ENCODE measurements at places on chromosomes 13 and 19.

DNA sequence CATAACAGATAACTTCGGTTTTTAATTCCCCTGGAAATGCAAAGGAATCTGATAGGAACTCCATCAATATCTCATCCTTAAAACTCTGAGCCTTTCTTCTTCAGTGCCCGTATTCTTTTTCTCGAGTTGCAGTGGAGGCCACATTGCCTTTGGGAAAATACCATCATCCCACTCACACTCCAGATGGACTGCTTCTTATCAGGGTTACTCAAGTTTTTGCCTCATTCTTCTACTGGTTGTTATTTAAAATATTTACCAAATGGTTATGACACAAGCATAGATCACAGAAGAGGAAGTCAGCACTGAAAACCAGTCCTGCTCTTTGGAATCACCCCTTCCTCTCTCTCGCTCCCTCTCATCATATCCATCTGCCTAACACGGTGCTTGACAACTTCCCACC, 1020.5 kb upstream of the SLC10A2 start:
- no peak for DNase-seq

- DNase-seq, result no peak
These were observed 362.4 kb downstream of the KCTD12 start for GRCh38 chr13:76523740-76524340.

DNA sequence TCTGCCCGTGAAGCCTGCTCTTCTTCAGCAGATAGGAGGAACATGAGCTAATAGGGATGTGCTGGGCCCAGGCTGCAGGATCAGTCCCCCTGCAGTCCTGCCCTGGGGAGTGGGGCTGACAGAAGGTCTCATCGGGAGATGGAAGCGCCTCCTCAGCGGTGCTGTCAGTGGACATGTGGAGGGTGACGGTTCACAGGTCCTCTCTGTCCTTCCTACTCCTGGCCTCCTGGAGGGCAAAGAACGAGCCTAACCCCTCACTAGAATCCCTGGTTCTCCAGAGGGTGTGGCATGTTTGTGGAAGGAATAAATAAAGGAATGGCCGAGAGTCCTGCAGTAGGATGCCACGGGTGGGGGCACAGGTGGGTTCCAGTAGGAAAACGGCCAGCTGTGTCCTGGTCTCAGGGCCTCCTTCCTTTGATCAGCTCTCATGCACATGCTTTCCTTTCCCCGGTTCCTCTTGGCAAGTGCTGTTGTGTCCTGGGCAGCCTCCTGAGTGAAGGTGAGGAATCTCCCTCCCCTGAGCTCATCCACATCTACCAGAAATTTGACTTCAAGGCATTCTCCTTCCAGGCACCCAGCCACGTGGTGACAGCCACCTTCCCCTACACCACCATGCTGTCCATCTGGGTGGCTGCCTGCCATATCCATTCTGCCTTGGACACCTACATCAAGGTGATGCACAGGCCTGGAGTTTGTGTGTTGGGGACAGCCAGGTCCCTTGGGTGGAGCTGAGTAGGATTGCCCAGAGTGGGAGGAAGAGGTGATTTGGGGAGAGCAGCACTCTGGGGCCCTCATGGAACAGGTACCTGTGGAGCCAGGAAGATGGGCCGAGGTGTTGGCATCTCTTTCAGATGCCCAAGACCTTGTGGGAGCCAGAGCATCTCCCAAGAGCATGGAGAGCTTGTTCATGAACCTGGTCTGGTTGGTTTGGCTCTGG, 28.6 kb upstream of the ZNF492 start:
- DNase-seq, result no peak

GRCh38 chr13:33639626-33640080, 178.3 kb upstream of the RFC3 start:
- DNase-seq, result peak; percentile 39

GRCh38 chr13:64546371-64546770, 2683.8 kb downstream of the PCDH9 start:
- DNase-seq, result no peak

DNA sequence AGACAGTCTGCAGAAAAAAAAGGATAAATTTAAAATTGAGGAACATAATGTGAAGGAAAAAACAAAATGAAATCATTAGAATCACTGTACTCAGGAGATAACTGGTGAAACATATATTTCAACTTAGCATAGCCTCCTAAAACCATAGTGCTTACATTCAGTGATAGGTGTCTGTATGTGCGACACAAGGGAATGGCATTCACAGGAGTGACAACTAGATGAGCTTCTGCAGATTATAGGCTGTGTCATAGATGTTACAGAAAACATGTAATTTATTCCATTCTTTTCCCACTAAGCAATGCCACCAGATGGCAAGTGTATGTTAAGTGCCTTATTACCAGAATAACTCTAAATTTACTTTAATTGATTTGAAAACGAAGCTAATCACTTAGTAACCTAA, 960.0 kb upstream of the PCDH20 start:
- DNase-seq, result no peak

- DNase-seq, result no peak
These were observed 281.3 kb downstream of the KLF5 start for GRCh38 chr13:73340069-73340468.

DNA sequence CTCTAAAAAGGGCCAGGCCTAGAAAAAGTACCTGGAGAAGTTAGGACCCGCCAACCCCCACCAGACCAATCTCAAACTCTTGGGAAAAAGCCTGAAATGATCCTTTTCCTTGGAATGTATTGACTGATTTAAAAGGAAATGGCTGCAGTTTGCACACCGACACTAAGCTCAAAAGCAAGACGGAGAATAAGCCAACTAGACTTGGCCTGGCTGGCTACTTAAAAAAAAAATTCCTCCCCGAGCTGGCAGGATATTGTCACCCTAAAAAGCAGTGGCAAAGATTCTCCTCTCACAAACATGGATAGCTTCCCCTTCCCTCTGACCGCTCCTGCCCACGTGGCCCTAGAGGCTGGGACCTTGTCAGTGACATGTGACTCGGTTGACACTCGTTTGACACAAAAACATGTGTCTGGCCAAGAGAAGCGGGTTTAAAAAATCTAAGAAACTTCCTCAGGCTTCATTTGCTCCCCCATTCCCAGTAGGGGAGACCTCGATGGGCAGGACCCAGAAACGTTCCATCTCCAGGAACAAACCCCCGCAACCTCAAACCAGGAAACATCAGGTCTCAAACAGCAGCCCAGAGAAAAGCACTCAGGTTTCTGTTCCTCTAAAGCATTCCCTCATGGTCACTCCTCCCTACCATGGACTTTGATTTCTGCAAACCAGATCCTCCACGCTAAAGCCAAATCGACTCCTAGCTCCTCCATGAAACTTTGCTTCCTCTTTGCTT, 1.3 kb downstream of the RFX1 start:
- no peak for DNase-seq

DNA sequence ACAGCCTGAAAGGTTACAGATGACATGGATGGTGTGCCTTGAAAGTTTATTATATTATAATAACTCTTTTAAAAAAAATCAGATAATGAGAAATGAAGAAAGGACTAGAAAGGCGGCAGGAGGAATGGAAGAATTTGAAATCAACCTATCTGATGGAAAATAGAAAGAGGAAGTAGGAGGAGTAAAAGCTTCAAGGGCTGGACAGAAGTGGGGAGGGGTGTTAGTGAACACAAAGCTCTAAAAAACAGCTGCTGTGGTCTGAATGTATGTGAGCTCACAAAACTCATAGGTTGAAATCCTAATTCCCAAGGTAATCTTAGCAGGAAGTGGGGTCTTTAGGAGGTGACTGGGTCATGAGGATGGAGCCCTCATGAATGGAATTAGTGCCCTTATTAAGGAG, 19.5 kb downstream of the CCDC70 start:
- no peak for DNase-seq

- no peak for DNase-seq
These were observed 190.9 kb upstream of the KLF12 start for GRCh38 chr13:74325106-74325505.

DNA sequence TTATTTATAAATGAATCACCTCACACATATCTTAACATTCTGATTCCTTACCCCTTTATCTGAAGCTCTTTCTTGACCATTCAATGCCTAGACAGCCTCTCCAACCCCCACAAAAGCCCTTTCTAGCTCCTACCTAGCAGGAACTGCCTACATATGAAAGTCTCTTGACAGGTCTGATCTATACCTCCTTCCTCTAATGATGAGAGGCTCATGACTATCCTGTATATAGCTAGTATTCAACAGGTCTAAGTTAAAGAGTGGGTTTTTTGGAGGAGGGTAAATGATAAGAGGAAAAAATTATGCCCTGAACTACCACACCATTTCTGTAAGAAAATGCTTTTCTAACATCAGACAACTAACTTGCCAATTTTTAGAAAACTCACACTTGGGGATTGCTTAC, 47.0 kb downstream of the RBM26 start:
- no peak for DNase-seq

- DNase-seq, result no peak
These were observed 15.2 kb downstream of the ACTN4 start for GRCh38 chr19:38662537-38663155.

- no peak for DNase-seq
These were observed 970.2 kb downstream of the EFNB2 start for GRCh38 chr13:105565136-105565727.

GRCh38 chr13:85799097-85799582, at the start of gene SLITRK6:
Gene SLITRK6, minus strand, starts transcription at chr13:85799419. Its CDS starts 2,911 bp downstream, at chr13:85796508.
- no peak for DNase-seq

- DNase-seq, result no peak
These were observed 600.6 kb downstream of the SLITRK1 start for GRCh38 chr13:83281654-83282053.

- DNase-seq, result no peak
These were observed 148.5 kb downstream of the STK24 start for GRCh38 chr13:98428256-98428966.

DNA sequence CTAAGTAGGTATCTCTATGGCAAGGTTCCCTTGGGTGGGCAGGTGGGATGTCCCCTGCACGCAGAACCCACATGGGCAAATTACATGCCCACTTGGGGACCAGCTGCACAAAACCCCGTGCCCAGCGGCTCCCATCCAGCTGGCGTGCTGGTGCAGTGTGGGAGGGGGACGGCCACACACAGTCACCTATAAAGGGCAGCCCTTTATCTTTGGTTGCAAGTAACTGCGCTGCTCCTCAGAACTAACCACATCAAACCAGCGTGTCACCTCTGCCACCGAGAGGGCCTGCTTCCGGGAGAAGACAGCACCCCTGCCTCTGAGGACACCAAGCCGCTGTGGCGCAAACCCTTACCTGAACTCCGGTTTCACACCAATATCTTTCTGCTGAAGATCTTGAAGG, 32.2 kb downstream of the ANKRD27 start:
- peak; percentile 52 for DNase-seq

DNA sequence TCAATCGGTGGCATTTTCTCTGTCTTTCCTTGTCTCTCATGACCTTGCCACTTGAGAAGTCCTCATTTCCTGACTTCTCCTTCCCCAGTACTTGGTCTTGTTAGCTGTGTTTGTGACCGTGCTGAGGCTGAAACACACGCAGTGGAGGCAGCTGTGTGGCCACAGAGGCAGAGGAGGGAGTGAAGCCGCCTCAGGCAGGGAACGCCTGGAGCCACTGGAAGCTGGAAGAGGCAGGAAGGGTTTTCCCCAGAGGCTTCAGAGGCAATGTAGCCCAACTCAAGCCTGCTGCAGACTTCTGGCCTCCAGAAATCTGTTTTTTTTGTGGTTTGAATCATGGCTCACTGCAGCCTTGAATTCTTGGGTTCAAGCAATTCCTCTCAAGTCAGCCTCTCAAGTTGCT, 29.2 kb upstream of the ARGLU1 start:
- DNase-seq, result no peak

DNA sequence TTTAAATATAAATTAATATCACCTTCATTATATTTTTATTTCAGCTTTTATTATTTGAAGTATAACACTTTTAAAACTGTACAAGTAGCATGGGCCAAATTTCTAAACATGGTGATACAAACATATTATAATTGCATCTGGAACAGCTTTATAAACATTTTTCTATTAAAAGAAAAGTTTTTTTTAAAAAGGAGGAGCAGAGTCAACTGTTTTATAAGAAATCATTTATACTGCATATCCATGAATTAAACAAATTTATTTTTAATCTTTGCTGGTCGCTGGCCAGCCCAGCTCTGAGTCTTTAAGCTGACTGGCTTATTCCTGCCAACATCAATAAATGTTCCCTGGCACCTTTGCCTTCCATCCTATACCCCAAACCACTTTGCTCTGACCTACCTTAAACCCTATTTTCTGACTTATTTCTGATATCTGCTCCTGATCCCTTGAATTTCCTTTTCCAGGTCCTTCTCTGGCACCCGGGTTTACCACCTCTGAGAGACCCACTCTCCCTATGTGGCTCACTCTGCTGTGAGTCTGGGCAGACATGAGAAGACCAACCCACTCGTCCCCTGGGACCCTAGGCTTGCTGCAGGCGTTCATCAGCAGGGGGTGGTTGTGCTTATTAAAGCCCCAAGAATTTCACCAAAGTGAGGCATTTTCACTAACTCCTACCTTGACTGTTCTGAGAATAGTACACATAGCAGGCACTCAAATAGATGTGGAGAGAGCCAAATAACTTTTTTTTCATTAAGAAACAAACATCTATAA, 220.3 kb downstream of the KLF12 start:
- no peak for DNase-seq

GRCh38 chr19:58021541-58022282, 12.1 kb upstream of the ZSCAN1 start:
- peak; percentile 27 for DNase-seq

GRCh38 chr19:35498984-35499527, 8.8 kb upstream of the KRTDAP start:
- DNase-seq, result no peak

DNA sequence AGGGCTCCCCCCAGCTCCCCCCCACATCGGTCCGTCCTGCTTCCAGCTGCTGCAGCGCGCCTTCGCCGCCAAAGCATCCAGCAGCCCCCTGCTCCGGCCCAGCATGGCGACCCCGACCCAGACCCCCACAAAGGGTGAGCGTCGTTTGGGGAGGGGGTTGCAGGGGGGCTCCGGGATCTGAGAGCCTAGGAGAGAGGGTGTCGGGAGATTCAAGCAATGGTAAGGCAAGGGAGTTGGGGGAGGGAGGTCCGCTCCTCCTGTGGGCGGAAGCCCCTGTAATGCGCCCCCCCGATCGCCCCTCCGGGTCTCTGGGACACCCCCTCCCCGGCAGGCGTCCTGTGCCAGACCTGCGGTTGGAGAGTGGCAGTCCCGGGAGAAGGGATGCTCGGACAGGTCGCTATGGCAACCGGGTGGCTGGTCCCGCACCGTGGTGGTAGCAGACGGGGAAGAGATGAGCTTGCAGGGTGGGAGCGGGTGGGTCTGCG, at the start of gene FXYD7:
Gene FXYD7 (plus strand): TSS at position 25 of the 485 bp plus-strand sequence. CDS start 79 bp downstream, at position 104.
- no peak for DNase-seq

GRCh38 chr19:50858886-50859285, 4.2 kb downstream of the KLK3 start:
- DNase-seq, result no peak

Measured in activated naive CD4-positive, alpha-beta T cell treated with anti-CD3 and anti-CD28 coated beads, Interleukin-2, amount 50 U/mL, for 16 hours (primary cell).